ENCODE measurements at places on chromosomes 4 and X.

DNA sequence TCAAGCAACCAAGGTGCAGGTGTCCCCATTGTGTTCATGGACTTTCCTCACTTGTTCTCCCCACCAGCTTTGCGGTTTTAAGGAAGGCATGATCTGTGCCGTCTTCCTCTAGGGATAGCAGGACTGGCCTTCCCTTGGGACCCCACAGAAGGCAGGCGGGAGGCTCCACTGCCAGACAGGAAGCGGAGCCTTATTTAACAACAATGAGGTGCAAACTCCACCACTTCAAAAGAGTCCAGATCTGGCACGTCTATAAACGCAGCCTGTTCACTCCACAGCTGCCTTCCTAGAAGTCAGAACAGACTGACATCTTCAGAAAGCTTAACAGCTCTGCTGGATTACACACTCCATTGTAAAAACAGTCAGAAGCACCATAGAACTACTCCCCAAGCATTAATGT is 1.7 kb upstream of the GPR143 start:
- no peak for DNase-seq

- DNase-seq, result no peak
Measured at GRCh38 chr4:118273642-118274041, 79.2 kb downstream of the PRSS12 start.

GRCh38 chrX:31993637-31994036 is 921.8 kb upstream of the FTHL17 start:
- DNase-seq, result no peak

GRCh38 chr4:169963998-169964397 is 62.2 kb downstream of the MFAP3L start:
- no peak for DNase-seq

GRCh38 chrX:6930307-6930849 is 217.1 kb upstream of the STS start:
- DNase-seq, result no peak

- DNase-seq, result no peak
Measured at GRCh38 chr4:1666391-1666790, 17.7 kb downstream of the FAM53A start.

- no peak for DNase-seq
Measured at GRCh38 chr4:78528327-78528726, 23.2 kb upstream of the ANXA3 start.

- no peak for DNase-seq
Measured at GRCh38 chr4:181176306-181176705, 1066.9 kb upstream of the TENM3 start.

GRCh38 chrX:148771440-148771839 is 271.0 kb downstream of the AFF2 start:
- DNase-seq, result no peak

- DNase-seq, result no peak
Measured at GRCh38 chrX:140967036-140967435, 35.4 kb upstream of the SPANXB1 start.

- DNase-seq, result no peak
Measured at GRCh38 chr4:138393886-138394610, 151.9 kb upstream of the SLC7A11 start.

- DNase-seq, result no peak
Measured at GRCh38 chr4:8472689-8473197, 32.2 kb downstream of the TRMT44 start.

GRCh38 chr4:185304944-185305690 is 90.6 kb downstream of the LRP2BP start:
- peak; percentile 25 for DNase-seq

GRCh38 chr4:111572470-111572869 is 572.8 kb upstream of the FAM241A start:
- DNase-seq, result no peak

GRCh38 chrX:119008110-119008744 is 33.8 kb downstream of the LONRF3 start:
- DNase-seq, result peak; percentile 50

- DNase-seq, result no peak
Measured at GRCh38 chr4:87031920-87032319, 97.1 kb downstream of the AFF1 start.

GRCh38 chr4:38577462-38577861 is 86.5 kb upstream of the KLF3 start:
- no peak for DNase-seq

DNA sequence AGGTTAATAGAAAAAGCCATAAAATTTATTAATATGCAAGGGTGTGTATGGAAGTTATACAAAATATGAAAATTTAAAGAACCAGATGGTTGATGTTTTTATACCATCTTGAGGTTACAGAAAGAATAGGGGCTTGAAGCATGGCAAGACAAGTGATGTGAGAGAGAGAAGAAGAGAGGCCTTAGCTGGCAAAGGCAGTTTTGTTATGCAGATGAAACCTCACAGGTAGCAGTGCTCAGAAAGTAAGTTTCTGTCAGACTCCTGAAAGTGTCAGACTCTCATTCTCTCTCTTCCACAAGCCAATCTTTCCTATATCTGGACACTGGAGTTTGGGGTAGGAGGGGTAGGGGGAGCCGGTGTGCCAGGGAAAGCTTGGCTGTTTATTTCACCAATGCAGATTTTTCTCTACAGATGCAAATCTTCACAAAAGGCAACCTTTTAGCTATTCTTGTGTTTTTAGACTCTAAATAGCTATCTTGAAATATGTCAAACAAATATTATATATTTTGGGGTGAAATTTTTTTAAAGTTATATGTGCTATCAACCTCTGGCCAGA is 124.5 kb downstream of the CFAP299 start:
- no peak for DNase-seq

DNA sequence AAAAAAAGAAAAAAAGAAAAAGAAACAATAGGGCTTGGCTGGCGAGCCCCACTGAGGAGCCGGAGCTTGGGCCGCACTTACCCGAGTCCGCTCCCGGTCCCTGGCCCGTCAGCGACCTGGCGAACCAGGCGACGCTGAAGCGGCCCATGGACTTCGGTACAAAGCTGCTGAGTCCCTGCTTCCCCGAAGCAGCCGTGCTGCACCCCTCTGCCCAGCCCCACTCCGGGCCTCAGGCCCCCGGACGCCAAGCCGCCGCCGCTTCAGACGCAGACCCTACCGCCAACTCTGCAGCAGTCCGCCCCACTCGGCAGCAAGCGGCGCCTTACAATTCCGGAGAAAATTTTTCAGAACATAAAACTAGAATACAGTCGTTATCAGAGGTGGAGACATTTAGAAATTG is 300.5 kb downstream of the OPHN1 start:
- DNase-seq, result no peak

DNA sequence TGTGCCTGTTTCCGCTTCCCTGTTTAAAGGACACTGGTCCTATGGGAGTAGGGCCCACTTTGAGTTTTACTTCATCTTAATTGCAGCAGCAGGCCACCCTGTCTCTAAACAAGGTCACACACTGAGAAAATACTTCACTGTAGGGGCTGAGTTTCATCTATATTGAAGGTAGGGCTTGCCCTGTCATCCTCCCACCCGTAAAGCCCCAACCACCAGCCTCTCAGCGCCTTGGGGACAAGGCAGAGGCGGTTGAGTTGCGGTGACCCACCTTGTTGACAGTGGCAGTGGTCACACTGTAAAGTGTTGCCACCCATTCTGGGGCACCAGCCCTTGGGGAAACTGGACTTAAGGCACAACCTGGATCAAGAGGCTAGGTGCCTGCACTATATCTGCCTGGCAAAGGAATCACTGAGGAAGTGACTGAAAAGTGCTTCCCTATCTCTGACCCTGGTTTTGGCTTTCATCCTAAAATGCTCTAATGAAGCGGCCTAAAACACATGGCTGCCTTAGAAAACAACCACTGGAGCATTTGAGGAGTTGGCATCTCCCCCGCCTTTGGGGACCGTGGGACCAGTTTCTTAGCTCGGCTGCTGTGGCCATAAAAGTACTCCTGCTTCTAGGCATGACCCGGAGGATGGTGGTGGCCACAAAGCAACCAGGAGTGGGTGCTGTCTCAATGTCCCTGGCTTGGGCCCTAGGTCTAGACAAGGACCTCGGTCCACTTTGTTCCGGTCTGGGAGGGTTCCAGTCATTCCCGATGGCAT is 7.8 kb upstream of the WDR1 start:
- DNase-seq, result no peak

DNA sequence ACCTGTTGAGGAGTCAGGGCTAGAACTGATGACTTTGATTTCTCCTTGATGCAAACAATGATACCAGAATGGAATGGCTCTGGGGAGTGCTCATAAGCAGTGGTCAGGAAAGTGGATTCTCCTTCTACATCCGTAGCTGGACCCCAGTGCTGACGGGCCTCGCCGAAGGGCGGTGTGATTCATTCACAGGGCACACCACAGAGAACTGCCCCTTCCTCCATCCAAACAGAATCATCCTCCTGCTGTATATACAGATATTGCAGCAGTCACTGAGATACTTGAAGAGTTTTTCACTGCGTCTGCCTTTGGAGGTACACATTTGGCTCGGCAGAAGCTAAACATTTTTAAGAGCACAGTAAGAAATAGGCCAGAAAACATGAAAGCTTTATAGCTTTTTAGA is 7.3 kb upstream of the DCTD start:
- DNase-seq, result no peak

DNA sequence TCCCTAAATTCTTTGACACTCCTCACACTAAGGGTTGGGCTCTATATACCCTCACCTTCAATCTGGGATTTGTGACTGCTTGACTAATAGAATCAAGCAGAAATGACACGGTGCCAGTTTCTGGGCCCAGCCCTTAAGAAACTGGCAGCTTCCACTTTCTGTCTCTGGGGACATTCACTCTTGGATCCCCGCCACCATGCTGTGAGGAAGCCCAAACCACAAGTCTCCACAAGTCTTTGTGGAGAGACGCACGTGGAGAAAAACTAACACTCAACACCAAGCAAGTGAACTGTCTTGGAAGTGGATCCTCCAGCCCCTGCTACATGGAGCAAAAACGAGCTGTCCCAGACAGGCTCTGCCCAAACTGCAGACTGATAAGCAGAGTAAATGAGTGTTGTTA is 1.1 kb upstream of the EDNRA start:
- DNase-seq, result no peak

DNA sequence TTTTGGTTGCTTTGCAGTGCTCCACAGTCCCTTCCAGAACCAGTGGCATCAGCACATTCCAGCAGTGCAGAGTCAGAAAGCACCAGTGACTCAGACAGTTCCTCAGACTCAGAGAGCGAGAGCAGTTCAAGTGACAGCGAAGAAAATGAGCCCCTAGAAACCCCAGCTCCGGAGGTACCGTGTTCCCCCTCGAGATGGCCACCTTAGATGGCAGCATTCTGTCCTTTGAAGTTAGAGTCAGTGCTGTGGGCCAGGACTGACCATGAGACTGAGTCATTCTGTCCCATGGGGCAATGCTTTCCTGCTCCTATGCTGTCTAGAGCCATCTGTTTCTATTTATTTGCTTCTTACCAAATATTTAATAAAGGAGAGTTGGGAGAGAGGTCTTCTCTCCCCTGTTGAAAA is 112.3 kb downstream of the KLHL8 start:
- DNase-seq, result no peak

- no peak for DNase-seq
Measured at GRCh38 chr4:159297091-159297490, 194.2 kb downstream of the RAPGEF2 start.

DNA sequence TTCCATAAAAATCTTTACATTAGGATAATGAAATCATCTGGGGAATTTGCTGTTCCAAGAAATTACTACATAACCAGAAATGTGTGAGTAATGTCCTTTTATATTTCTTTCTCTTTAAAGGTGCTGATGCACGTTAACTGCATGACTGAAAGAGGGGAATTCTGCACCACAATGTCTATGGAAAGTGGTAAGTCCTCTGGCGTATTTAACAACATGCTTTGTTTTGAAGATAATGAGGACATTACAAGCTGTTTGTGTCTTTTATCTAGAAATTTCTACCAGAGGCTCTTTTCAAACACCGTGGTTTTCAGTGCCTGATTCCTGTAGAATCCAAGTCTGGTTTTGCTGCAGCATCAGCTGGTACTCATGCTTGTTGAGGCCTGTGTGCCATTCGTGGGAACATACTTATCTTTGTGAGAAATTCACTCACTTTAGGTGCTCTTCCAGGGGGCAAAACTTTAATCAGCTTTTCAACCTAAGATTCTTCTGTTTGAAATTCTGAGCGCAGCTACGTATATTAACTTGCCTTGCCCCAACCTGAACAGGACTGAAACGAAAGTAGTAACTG is 257.2 kb downstream of the PDHA2 start:
- no peak for DNase-seq

GRCh38 chr4:4350909-4351308 is 36.0 kb upstream of the NSG1 start:
- DNase-seq, result no peak

GRCh38 chrX:25166546-25166945 is 150.8 kb upstream of the ARX start:
- no peak for DNase-seq

DNA sequence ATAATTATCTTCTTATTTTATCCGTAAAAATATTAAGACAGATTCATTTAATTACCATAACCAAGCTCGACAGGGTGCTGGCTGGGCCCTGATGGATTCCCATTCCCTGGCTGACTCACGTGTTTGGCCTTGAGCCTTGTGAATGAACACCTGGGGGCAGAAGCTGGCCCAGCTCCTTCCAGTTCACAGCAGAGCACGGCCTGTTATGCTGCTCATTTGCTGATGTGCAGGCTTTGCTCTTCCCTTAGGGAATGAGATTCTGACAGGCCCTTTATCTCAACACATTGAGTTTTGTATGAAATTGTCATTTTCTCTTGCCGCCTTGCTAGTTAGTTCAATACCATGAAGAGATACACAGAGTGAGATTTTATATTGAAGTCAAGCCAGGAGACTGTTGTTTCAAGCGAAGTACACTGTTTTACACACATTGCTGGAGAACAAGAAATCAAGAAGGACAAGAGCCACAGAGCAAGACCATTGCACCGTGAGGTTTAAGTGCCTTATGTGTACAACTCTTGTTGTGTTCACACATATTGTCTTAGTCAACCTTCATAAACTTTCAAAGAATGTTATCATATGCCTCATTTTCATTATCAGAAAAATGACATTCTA is 1583.3 kb downstream of the STIM2 start:
- DNase-seq, result no peak

- no peak for DNase-seq
Measured at GRCh38 chrX:138018145-138018799, 452.3 kb downstream of the ZIC3 start.

GRCh38 chrX:40068048-40068447 is 29.7 kb downstream of the BCOR start:
- no peak for DNase-seq

- no peak for DNase-seq
Measured at GRCh38 chr4:186810613-186811150, 87.0 kb upstream of the FAT1 start.

DNA sequence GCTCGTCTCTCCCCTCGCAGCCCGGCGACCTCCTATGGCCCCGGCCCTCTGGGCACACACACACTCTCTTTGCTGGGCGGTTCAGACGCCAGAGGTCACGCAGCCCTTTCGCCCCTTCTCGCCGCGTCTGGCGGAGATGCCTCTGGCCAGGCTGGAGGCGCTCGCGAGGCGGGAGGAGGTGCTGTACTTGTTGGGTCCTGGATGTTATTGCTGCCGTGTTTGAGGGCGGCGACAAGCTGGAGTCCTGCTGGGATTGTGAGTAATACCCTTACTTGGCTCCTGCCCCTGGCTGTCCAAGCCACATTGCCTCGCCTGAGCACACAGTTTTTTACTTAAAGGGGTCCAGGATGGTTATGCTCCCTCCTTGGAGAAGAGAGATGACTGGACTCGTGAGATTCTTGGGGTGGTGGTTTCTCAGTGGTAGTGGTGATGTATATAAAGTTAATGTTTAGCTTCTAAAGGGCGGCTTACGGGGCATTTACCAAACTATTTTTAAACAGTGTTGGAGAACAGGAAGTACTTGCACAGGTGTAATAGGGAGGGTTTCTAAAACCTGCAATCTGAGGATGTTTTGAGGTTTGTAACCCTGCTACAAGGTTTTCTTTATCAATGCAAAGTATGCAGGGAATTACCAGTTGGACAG is 572 bp downstream of the USP53 start:
- peak; percentile 78 for DNase-seq

Measured in stimulated activated CD8-positive, alpha-beta memory T cell treated with anti-CD3 and anti-CD28 coated beads, Interleukin-4, amount 100 ng/mL, for 48 hours (primary cell).